Adrenal gland (tissue), 19 donors: ENCODE measurements at places on chromosomes 1 and 21. TPM values are rescaled to one million over a fixed set of nuclear protein-coding genes. Genes with fewer than 3 reads are reported as not detected.

DNA sequence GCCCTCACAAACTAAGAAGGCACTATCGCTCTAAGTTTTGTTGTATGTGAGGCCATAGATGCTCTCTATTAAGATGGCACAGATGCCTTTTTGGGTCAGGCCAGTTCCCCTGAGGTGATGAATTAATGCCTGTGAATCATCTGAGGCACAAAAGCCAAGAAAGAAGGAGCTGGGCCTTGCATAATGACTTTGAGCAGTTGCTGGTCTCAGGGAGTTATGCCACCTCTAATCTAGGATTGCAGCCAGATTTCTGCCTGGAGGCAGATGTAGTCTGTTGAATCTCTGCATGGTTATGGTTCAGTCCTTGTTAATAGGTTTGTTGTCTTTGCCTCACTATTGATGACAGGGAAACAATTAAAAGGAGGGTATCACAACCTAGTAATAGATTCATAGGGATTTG lies 168.1 kb upstream of the CHRM3 start:
- H3K36me3 ChIP-seq, result no peaks in the 10 kb centered on the region
- no peak overlapping the region for H3K4me3 ChIP-seq
- no peak for DNase-seq

- no peaks in the 10 kb centered on the region for H3K36me3 ChIP-seq
- H3K4me1 ChIP-seq, result no peaks in the 10 kb centered on the region
- no peak for DNase-seq
- no peak overlapping the region for H3K27ac ChIP-seq
- H3K4me3 ChIP-seq, result no peak overlapping the region
Measured at GRCh38 chr1:87720561-87720960, 391.9 kb downstream of the LMO4 start.

The LHX8 gene
- not detected for total RNA-seq

The NPR1 gene
- 17.3 TPM for total RNA-seq

The KPRP gene
- total RNA-seq, result not detected

GRCh38 chr1:180805316-180805715 lies 107.4 kb upstream of the KIAA1614 start:
- peaks cover 9% of the 10 kb centered on the region for H3K4me1 ChIP-seq
- DNase-seq, result no peak
- no peak overlapping the region for H3K4me3 ChIP-seq
- H3K36me3 ChIP-seq, result no peaks in the 10 kb centered on the region
- H3K27ac ChIP-seq, result no peak overlapping the region

DNA sequence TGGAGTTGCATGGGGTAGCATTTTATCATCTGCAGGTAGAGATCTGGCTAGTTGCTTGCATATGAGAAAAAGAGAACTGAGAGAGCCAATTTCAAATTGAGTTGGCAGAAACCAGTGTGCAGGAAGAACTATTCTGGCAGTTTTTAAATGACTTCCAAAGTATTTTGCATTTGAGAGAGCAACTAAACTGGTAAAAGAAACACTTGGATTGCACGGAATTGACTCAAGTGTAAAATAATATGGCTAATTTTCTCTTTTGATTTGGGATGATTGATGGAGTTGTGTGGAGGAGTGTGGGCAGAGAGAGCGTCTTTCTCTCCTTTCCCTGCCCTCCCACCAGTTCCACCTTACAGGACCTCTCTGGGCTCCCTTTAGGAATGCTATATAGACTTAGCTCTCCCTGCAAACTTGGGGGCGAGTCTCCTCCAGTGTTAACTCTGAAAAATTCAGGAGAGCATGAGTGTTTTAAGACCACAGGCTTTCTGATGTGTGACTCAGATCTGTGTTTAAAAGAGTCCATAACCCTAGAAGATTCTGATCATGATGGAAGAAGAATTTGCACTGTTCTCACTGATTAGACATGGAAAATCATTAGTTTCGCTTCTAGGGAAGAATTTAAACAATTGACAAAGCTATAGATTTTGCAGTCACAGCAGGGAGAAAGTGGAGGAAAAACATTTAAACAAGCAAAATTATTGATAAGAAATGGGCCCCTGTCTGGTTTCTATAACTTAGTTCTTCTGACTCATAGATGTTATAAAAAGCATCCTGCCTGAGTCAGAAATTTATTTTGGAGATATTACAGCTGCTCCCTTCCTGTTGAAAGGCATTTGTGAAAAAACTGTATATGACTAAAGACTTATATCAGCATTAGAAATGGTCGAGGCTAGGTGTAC lies 24.9 kb upstream of the CTBS start:
- no peaks in the 10 kb centered on the region for H3K36me3 ChIP-seq
- no peak for DNase-seq
- H3K4me3 ChIP-seq, result no peak overlapping the region
- no peak overlapping the region for H3K27ac ChIP-seq
- H3K4me1 ChIP-seq, result no peaks in the 10 kb centered on the region

The A3GALT2 gene
- not detected for total RNA-seq

DNA sequence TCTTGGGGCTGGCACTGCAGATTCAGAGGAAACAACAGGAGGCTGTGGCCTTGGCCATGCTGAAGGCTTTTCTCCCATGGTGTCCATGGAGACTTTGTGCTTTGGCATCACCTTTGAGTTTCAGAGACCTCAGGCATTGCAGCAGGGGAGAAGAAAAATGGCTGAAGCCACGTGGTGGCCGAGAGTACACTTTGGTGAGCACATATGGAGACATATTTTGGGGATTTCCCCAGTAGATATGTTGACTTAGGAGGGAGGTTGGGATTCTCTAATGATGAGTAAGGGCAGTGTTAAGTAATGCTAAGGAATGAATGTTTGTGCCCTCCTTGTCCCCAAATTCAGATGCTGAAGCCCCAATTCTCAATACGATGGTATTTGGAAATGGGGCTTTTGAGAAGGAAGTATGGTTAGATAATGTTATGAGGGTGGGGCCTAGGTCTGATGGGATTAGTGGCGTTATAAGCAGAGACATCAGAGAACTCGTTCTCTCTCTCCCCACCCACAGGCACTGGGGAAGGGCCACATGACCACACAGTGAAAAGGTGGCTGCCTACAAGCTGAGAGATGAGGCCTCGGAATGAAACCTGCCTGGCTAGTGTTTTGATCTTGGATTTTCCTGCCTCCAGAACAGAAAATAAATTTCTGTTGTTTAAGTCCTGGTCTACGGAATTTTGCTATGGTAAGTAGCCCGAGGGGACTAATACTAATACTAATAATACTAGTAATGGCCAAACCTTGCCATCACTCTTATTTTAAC lies 98.6 kb downstream of the TBX19 start:
- H3K36me3 ChIP-seq, result no peaks in the 10 kb centered on the region
- H3K27me3 ChIP-seq, result no peaks in the 10 kb centered on the region
- H3K4me1 ChIP-seq, result no peaks in the 10 kb centered on the region

GRCh38 chr1:1806890-1807289 lies 28.6 kb upstream of the NADK start:
- no peak for DNase-seq
- H3K4me1 ChIP-seq, result peaks cover 4% of the 10 kb centered on the region
- H3K36me3 ChIP-seq, result no peaks in the 10 kb centered on the region
- H3K4me3 ChIP-seq, result no peak overlapping the region
- no peaks in the 10 kb centered on the region for H3K27me3 ChIP-seq

DNA sequence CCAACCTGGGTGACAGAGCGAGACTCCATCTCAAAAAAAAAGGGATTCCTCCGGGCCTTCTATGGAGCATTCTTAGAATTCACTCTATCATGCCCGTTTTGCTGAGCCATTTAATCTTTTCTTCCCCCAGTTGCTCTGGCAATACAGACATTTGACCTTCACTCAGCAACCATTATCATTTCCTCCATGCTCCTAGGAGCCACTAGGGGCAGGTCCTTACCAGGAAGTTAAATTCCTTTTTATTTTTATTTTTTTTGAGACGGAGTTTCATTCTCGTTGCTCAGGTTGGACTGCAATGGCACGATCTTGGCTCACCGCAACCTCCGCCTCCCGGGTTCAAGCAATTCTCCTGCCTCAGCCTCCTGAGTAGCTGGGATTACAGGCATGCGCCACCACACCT lies 9.7 kb upstream of the CGN start:
- no peaks in the 10 kb centered on the region for H3K4me1 ChIP-seq
- no peak for DNase-seq
- no peaks in the 10 kb centered on the region for H3K27me3 ChIP-seq
- H3K4me3 ChIP-seq, result no peak overlapping the region

- no peaks in the 10 kb centered on the region for H3K4me1 ChIP-seq
- no peaks in the 10 kb centered on the region for H3K27me3 ChIP-seq
- DNase-seq, result no peak
- H3K36me3 ChIP-seq, result no peaks in the 10 kb centered on the region
- no peak overlapping the region for H3K4me3 ChIP-seq
Measured at GRCh38 chr1:246210756-246211155, 296.3 kb downstream of the SMYD3 start.

The WDR64 gene
- total RNA-seq, result not detected

- no peak overlapping the region for H3K4me3 ChIP-seq
- peaks cover 28% of the 10 kb centered on the region for H3K4me1 ChIP-seq
- no peaks in the 10 kb centered on the region for H3K36me3 ChIP-seq
Measured at GRCh38 chr21:44931501-44932407, 8.1 kb upstream of the SLX9 start.

DNA sequence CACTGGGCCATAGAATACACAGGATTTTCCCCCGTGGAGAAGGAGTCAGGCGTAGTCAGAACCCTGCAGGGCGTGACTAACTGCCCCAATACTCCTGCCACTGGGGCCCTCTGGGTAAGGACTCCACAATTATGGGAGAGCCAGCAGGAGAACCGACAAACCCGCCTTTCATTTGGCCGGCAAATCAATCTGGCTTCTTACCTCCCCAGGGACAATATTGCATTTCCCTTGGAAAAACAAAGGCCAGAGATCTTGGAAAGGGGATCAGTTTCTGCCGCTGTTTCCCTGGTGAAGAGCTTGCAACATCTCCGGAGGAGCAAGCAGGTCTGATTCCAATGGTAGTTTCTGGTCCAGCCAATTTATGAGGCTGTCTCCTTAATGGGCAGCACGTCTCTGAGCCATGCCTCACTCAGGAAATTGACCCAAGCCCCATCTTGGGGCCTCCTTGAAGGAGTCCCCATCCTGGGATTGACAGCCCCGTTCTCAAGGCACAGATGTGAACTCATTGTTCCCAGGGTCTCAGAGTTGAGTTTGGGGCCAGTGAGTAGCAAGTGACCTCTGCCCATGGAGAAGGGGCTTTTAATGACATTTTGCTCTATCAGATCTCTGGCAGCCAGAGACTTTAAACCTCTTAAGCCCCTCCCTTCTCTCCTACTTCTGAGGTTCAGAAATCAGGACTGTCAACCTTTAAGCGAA lies 4.3 kb downstream of the TRABD2B start:
- peaks cover 6% of the 10 kb centered on the region for H3K27me3 ChIP-seq
- no peaks in the 10 kb centered on the region for H3K36me3 ChIP-seq
- H3K4me3 ChIP-seq, result no peak overlapping the region
- H3K27ac ChIP-seq, result no peak overlapping the region
- H3K4me1 ChIP-seq, result no peaks in the 10 kb centered on the region

DNA sequence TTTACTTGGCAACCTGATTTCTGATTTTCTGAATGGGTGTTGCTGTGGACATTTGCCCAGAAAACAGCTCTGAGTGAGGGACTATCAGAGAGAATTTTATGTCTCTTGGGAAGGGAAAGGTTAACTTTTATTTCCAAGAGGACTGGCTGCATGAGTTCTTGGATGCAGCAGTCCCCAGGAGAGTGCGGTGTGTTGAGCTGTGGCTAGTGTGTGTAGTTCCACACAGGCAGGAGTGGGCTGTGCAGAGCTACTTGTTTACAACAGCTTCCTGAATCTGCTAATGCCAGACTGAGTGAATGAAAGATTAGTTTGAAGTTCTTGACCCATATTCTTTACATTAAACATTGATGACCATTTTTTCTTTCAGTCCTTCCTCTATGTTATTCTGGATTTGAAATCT lies 41.0 kb upstream of the APOBEC4 start:
- H3K27me3 ChIP-seq, result no peaks in the 10 kb centered on the region
- no peak overlapping the region for H3K27ac ChIP-seq
- H3K4me3 ChIP-seq, result no peak overlapping the region

DNA sequence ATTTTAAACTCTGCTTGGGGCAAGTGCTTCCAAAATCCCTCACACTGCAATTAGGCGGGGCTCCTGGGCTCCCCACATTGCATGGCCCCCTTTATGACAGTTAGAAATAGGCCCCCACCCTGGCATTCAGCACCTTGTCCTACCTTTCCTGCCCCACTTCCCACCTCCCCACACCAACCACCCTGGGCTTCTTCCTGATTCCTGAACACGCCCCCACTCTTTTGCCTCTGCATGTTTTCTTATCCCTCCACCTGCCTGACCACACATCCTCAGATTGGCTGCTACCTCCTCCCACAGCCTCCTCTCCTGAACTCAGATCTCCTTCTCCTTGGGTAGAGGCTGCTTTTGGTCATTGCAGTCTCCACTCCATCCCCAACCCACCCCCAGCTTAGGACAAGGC lies 1.5 kb downstream of the MOB3C start:
- no peaks in the 10 kb centered on the region for H3K27me3 ChIP-seq
- H3K36me3 ChIP-seq, result peaks cover 8% of the 10 kb centered on the region

DNA sequence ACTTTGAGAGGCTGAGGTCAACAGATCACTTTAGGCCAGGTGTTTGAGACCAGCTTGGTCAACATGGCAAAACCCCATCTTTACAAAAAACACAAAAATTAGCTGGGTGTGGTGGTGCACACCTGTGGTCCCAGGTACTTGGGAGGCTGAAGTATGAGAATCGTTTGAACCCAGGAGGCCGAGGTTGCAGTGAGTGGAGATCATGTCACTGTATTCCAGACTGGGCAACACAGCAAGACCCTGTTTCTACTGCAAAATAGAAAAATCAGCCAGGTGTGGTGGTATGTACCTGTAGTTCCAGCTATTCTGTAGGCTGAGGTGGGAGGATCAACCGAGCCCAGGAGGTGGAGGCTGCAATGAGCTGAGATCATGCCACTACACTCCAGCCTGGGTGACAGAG lies 4.2 kb upstream of the INTS3 start:
- no peak overlapping the region for H3K4me3 ChIP-seq
- H3K4me1 ChIP-seq, result peaks cover 3% of the 10 kb centered on the region
- DNase-seq, result no peak
- H3K27me3 ChIP-seq, result no peaks in the 10 kb centered on the region

GRCh38 chr1:117136749-117137148 lies 15.2 kb upstream of the TRIM45 start:
- no peaks in the 10 kb centered on the region for H3K36me3 ChIP-seq
- H3K4me3 ChIP-seq, result no peak overlapping the region
- no peaks in the 10 kb centered on the region for H3K4me1 ChIP-seq
- DNase-seq, result no peak
- no peak overlapping the region for H3K27ac ChIP-seq

DNA sequence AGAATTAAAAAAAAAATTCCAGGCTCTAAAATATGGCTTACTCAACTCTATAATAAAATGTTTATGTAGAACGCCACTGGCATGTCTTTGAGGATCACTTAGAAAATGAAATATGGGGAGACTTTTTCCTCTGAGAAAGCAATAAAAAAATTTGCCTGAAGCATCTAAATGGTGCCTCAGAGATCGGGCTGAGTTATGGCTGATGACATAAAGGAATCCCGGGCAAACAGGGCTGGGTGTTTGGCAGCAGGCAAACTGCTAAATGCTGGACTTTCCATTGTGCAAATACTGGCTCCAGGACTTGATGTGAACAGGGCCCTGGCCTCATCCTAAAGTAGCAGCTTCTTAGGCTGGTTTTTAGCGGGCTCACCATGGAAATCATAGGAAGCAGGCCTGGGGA lies 44.5 kb upstream of the C1orf87 start:
- DNase-seq, result no peak
- H3K27me3 ChIP-seq, result no peaks in the 10 kb centered on the region
- no peak overlapping the region for H3K27ac ChIP-seq
- H3K4me1 ChIP-seq, result no peaks in the 10 kb centered on the region
- no peak overlapping the region for H3K4me3 ChIP-seq
